C1 segment of cervical spinal cord (tissue), 14 donors: ENCODE measurements at places on chromosomes 3 and 15.

DNA sequence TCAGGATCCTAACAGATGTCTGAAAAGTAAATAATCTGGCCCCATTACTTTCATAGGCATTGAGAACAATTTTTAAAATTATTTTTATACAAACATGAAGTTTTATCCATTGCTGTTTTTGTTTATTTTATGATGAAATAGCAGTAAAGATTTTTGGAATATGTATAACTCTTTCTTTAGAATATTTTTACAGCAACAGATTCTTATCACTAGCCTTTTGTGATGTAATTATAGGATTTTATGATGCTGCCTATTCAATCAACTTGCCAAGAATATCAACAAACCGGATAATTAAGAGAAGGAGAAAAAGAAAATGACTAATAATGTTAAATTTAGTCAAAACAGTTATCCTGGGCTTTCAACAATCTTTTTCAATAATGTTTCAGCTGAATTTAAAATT lies 386.3 kb downstream of the ZIC1 start:
- DNase-seq, result no peak

DNA sequence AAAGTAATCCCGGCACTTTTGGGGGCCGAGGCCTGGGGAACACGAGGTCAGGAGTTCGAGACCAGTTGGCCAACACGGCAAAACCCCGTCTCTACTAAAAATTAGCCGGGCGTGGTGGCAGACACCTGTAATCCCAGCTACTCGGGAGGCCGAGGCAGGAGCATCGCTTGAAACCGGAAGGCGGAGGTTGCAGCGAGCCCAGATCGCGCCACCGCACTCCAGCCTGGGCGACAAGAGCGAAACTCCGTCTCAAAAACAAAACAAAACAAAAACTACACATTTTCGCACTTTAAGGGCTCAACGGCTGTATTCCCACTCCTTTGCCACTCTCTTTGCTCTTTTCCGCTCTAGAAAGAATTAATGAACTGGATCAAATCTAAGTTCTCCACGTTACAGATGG lies 763 bp upstream of the TRNT1 start:
- DNase-seq, result no peak

GRCh38 chr15:52236013-52236412 lies 44.8 kb upstream of the GNB5 start:
- DNase-seq, result no peak

GRCh38 chr15:92527197-92527596 lies 128.4 kb downstream of the FAM174B start:
- no peak for DNase-seq

DNA sequence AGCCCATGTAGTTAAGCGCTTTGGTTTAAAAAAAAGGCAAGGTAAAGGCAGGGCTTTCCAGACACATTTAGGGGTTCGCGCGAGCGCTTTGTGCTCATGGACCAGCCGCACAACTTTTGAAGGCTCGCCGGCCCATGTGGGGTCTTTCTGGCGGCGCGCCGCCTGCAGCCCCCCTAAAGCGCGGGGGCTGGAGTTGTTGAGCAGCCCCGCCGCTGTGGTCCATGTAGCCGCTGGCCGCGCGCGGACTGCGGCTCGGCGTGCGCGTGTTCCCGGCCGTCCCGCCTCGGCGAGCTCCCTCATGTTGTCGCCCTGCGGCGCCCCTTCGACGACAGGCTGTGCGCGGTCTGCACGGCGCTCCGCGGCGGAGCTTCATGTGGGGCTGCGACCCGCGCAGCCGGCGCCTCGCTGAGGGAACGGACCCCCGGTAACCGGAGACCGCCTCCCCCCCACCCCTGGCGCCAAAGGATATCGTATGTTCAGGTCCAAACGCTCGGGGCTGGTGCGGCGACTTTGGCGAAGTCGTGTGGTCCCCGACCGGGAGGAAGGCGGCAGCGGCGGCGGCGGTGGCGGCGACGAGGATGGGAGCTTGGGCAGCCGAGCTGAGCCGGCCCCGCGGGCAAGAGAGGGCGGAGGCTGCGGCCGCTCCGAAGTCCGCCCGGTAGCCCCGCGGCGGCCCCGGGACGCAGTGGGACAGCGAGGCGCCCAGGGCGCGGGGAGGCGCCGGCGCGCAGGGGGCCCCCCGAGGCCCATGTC lies 927 bp downstream of the SMAD6 start:
- no peak for DNase-seq

GRCh38 chr15:40506964-40507571 lies 36.3 kb downstream of the CHST14 start:
- peak; percentile 22 for DNase-seq
